ENCODE measurements at places on chromosomes 2 and 18.

DNA sequence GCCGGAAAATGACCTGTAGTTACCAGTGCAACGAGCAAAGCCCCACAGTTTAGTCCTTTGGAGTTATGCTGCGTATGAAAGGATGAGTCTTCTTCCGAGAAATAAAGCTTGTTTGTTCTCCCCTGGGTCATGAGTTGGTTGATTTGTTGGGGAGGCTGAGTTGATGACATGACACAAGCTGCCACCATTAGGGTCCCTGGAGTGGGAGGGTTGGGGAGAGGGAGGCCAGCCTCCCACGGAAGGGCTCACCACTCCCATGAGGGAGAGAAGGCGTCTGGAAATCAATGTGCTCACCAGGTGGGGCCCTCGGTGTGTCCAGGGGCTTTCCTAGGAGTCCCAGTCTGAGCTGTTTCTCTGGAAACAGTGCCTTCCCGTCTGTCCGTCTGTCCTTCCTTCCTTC, 7.4 kb upstream of the DGKD start:
- DNase-seq, result no peak

DNA sequence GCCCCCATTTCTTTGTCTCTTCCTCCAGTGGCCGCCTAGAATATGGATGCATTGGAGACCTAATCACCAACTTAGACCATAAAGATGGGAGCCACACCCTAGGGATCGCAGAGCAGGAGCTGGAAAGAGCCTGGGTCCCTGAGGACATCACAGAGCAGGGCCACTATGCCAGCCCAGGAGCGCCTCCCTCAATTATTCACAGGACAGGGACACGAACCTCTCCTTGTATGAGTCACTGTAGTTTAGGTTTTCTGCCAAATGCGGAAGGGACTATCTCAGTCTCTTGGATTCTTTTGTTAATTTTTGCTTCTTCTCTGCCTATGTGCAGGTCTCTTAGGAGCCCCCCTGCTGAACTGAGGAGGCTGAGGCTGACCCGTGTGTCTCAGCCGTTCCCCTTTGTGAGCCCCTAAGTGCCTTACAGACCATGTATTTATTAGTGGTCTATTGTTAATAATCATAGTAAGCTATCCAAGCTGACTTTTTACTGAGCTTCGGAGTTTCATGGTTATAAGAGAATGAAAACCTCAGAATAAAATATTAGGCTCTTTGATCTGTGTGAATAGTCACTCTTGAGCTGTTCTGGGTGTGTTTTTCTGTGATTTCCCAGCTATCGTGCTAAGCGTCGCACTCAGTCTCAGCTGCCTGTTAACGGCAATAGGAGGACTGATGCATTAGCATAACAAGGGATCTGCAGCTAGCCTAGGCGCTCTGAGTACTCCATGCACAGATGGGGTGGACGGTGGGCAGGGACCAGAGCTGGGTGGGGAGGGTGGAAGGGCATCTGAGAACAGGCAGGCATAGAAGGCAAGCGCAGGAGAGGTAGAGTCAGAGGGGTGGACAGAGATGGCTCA, 12.7 kb upstream of the PTPN4 start:
- no peak for DNase-seq

GRCh38 chr2:220660277-220661145, 911.6 kb downstream of the EPHA4 start:
- peak; percentile 64 for DNase-seq

DNA sequence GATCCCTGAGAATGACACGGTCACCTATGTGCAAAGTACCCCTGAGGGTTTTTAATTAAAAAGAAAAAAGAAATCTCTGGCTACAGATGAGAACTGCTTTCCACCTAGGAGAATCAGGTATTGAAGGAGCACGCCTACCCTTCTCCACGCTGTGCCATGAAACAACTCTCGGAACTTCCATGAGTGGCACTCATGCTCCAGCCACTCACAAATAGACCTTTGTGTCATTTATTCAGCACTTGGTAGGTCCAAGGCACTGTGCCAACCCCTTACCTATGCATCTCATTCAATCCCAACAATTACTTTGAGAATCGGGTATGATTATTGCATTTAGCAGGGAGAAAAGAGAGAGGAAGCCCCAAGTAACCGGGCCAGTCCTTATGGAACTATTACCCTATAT, 44.9 kb upstream of the TTC39C start:
- no peak for DNase-seq

DNA sequence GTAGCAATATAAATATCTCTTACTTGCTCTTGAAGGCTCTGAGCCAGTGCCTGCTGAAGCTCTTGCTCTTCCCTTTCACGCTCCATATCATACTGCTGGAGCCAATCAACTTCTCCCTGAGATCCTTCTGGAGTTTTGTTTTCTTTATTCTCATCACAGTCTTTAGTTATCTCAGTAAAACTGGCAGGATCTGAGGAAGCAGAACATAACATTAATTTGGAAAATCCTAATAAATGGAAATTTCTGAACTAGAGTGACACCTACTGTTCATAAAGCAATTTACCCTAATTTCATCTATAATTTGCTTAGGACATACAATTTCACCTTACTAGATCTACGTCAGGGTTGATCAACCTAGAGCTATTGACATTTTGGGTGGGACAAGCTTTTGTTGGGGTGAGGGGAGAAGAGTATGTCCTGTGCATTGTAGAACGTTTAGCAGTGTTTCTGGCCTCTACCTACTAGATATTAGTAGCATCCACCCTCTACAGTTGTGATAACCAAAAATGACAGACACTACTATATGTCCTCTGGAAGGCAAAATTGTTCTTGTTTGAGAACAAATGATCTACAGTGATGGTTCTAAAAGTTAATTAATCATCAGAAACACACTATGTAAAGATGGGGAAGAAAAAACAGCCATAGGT, 47.2 kb downstream of the VIL1 start:
- DNase-seq, result no peak

- DNase-seq, result no peak
Measured at GRCh38 chr2:198044777-198045176, 240.4 kb downstream of the PLCL1 start.

GRCh38 chr2:72051971-72052505, 95.6 kb downstream of the CYP26B1 start:
- DNase-seq, result no peak

Measured in epithelial cell of prostate (primary cell).